Cortex of kidney (tissue), 1 donor: ENCODE measurements at places on chromosomes 11 and 22.

- no peak for DNase-seq
Measured at GRCh38 chr11:17197431-17197898, 10.3 kb downstream of the PIK3C2A start.

GRCh38 chr11:123576501-123576900 is 77.9 kb downstream of the SCN3B start:
- DNase-seq, result no peak

DNA sequence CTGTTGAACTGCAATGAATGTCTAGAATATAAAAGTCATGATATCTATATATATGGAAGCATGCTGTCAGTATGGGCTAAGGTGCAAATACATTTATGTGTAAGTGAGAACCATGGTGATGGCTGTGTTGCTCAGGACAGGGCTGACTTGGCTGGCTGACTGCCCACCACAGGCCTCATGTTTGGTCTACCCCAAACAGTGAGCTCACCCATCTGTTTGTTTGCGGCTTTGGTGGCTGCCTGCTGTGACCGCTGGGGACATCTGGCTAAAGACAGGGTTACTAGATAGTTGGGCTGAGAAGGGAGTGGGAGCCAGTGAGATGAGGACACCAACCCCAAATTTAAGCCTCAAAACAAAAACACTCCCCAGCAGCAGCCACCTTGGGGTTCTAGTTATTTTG is 6.3 kb downstream of the CD44 start:
- DNase-seq, result no peak

GRCh38 chr11:124716591-124716990 is 23.2 kb upstream of the NRGN start:
- DNase-seq, result no peak

DNA sequence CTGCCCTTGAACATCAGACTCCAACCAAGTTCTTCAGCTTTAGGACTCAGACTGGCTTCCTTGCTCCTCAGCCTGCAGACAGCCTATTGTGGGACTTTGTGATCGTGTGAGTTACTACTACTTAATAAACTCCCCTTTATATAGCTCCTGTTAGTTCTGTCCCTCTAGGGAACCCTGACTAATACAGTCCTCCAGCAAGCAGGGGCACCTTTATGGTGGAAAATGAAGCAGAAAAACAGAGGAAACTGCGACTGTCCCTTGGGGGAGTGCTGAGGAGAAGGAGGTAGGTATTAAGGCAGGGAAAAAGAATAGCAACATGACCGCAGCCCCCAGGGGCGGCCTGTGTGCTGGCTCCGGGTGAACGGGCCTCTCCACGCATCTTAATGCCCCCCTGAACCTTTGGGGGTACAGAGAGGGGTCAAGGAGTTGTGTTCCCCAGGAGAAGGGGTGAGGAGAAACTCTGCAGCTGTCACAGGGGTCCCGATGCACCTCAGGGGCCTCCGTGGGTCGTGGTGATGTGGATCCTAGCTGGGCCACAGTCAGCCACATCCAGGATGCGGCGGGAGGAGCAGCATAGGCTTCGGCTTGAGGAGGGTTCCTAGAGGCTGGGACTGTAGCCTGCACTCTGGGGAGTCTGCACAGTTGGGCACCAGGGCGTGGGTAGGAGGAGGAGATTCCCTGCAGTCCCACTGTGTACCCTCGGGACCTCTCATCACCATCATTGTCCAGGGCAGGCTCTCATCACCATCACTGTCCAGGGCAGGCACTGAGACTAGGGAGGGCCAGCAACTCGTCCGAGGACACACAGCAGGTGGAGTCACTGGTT is 34.3 kb downstream of the SHISAL1 start:
- no peak for DNase-seq

- no peak for DNase-seq
Measured at GRCh38 chr22:44160421-44160820, 20.3 kb upstream of the PARVG start.

- no peak for DNase-seq
Measured at GRCh38 chr11:64754919-64755662, 4.7 kb downstream of the PYGM start.

DNA sequence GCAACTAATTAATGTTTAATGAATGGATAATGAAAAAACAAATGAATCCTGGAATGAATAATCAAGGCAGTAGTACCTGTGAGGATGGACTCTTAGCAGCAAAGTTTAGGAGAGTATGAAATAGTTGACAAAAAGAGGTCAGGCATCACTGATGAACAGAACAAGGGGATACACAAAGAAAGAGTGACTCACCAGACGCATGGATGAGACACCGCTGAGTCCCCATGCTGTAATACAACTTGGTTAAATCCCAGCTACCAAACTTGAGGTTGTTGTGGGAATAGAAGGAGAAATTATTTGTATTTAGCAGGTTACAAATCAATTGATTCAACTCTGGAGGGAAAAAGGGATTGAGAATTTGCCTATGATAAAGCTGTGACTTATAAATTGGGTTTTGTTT is 976.9 kb upstream of the TENM4 start:
- DNase-seq, result no peak
